ENCODE measurements at places on chromosomes 3 and 15. TPM values are rescaled to one million over a fixed set of nuclear protein-coding genes. Genes with fewer than 3 reads are reported as not detected.

The MYO5C gene
- 28.2 TPM for total RNA-seq

GRCh38 chr3:187661267-187661666, 8.9 kb downstream of the SST start:
- no peak overlapping the region for H3K27ac ChIP-seq
- H3K4me3 ChIP-seq = no peak overlapping the region
- DNase-seq = no peak
- peaks cover 8% of the 10 kb centered on the region for H3K27me3 ChIP-seq
- H3K4me1 ChIP-seq = no peaks in the 10 kb centered on the region
- H3K36me3 ChIP-seq = no peaks in the 10 kb centered on the region

The SCAANT1 gene
- not detected for total RNA-seq

The GOLGA8J gene
- total RNA-seq = 0.44 TPM

DNA sequence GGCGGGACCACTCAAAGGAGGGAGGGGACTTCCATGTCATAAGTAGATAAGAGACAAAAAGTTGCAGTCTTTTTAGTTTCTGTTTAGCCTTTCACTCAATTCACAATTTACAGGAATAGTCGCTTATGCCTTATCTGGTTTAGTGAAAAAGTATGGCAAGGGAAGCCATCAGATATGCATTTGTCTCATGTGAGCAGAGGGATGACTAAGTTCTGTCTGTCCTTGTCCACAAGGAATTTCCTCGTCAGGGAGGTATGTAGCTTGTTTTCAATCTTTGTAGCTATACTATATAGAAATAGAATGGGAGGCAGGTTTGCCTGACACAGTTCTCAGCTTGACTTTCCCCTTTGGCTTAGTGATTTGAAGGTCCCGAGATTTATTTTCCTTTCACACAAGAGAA, 882.8 kb downstream of the NAALADL2 start:
- DNase-seq = no peak
- no peak overlapping the region for H3K27ac ChIP-seq
- no peaks in the 10 kb centered on the region for H3K36me3 ChIP-seq
- H3K4me1 ChIP-seq = no peaks in the 10 kb centered on the region

DNA sequence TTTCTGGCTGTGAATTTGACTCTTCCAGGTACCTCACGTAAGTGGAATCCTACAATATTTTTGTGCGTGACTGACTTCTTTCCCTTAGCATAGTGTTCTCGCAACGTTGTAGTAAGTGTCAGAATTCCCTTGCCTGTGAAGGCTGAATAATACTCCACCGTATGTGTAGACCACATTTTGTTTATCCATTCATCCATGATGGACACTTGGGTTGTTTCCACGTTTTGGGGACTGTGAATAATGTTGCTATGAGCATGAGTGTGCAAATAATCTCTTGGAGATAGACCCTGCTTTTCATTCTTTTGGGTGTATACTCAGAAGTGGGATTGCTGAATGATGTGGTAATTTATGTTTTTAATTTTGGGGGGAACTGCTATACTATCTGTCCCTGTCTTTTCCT, 82.2 kb downstream of the APBA2 start:
- no peaks in the 10 kb centered on the region for H3K4me1 ChIP-seq
- no peak overlapping the region for H3K27ac ChIP-seq
- no peaks in the 10 kb centered on the region for H3K36me3 ChIP-seq

DNA sequence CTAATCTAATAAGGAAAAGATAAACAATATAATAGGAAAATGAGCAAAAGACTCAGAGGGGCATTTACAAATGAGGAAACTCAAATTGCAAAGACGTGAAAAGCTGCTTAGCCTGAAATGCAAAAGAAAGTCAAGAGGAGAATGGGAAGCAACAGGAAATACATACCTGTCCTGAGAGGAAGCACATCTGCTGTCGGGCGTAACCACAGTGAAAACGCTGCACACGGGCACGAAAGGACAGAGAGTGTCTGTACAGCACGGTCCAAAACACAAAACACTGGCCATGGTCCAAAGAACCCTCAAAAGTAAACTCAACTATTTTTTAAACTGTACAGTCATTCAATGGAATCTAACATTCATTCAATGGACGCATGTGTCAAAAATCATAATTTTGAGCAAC, 100.6 kb downstream of the CHSY1 start:
- no peak for DNase-seq
- peaks cover 14% of the 10 kb centered on the region for H3K4me1 ChIP-seq
- no peaks in the 10 kb centered on the region for H3K36me3 ChIP-seq
- H3K4me3 ChIP-seq = no peak overlapping the region
- no peaks in the 10 kb centered on the region for H3K27me3 ChIP-seq

DNA sequence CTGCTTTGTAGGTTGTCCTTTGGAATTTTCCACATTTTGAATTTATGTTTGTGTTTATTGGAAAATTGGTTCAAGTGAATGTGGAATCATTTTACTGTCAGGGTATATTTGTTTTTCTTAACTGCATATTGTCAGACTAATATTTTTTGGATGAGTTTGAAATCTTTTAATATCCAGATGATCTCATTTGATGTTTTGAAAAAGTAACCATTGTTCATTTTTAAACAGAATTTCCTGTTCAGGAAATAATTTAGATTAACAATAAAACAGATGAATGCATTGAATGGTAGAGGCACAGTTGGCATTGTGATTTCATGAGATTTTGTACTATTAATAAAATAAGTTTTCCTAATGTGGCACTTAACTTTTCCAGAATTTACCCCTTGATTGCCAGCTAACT, 15.5 kb downstream of the TRAK1 start:
- H3K4me1 ChIP-seq = no peaks in the 10 kb centered on the region
- no peaks in the 10 kb centered on the region for H3K36me3 ChIP-seq
- DNase-seq = no peak
- H3K27me3 ChIP-seq = no peaks in the 10 kb centered on the region
- H3K4me3 ChIP-seq = no peak overlapping the region

DNA sequence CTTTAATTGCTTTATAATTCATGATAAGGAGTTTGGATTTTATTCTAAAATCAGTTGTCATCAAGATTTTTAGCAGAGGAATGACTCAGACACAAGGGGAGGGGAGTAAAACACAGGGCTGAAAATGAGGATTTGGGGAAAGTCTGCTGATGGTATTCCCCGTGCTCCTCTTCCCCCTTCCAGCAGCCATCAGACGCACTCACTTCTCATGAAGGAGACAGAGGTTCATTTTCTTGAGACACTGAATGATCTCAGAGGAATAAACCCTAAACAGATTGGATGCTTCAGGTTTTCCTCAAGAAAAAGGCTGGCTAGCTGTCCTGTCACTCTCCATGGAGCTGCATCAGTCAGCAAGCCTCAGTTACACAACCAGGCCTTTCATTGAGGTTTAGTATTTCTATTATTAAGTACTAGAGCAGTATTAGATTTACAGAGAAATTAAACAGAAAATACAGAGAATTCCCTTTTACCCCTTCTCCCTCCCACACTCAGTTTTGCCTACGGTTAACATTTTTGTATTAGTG, 166.4 kb downstream of the C3orf70 start:
- no peak overlapping the region for H3K4me3 ChIP-seq
- DNase-seq = no peak
- H3K36me3 ChIP-seq = no peaks in the 10 kb centered on the region
- no peak overlapping the region for H3K27ac ChIP-seq
